ENCODE measurements at places on chromosomes 7 and 10.
A peak's percentile ranks its signal among the peaks of the same experiment; 100 is the strongest.

- no peak for DNase-seq
Observed at GRCh38 chr7:101075646-101076045, 9.6 kb upstream of the TRIM56 start.

DNA sequence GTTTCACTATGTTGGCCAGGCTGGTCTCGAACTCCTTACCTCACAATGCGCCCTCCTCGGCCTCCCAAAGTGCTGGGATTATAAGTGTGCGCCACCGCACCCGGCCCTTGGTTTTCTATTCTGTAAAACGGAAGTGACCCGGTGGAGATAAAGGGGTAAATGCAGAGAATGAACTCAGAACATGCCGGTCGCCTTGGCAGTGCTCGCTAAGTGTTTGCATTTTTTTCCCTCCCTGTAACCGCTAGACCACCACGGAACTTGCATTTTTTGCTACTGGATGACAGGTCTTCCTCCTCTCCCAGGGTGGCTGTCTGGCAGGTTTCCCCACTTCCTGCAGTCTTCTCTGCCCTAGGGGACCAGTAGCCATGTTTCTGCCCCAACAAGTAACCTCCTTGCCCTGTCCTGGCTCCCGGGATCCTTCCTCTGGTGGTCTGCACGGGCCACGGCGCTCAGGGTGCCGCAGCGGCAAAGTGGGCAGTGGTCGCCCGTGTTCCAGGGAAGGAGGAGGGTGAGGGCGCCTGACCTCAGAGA is 18.8 kb upstream of the GNA12 start:
- DNase-seq: no peak

DNA sequence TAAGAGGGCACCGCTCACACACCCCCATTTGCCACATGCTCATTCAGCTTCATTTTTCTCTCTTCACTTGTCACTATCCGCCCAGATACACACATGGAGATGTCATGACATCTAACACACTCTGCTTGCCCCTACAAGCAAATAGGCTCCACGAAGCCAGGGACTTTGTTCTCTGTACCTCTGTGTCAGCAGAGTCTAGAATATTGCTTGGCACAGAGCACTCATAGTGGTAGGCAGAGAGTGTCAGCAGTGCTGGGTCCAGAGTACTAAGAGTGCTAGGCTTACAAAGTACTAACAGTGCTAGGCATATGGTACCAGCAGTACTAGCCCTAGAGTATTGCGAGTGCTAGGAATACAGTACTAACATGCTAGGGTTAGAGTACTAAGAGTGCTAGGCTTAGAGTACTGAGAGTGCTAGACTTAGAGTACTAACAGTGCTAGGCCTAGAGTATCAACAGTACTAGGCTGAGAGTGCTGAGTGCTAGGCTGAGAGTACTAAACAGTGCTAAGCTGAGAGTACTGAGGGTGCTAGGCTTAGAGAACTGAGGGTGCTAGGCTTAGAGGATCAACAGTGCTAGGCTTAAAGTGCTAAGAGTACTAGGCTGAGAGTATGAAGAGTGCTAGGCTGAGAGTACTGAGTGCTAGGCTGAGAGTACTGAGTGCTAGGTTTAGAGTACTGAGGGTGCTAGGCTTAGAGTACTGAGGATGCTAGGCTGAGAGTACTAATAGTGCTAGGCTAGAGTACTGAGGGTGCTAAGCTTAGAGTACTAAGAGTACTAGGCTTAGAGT is 166.1 kb downstream of the PRKAG2 start:
- no peak for DNase-seq

DNA sequence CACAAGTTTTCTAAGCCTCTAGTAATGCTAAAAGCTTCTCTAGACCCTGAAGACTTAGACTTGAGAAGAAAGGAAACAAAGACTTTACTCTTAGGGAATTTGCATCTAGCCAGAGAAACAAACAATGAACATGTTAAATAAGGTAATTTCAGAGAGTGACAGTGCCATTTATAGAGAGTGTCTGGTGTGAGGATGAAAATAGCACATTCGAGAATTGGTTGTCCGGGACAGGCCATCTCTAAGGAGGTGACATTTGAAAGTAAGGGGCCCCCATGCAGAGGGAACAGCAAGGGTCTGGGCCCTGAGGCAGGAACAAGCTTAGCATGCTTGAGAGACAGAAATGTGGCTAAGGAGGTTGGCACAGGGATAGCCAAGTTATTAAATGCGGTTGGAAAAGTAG is 48.1 kb downstream of the ADAM22 start:
- no peak for DNase-seq

DNA sequence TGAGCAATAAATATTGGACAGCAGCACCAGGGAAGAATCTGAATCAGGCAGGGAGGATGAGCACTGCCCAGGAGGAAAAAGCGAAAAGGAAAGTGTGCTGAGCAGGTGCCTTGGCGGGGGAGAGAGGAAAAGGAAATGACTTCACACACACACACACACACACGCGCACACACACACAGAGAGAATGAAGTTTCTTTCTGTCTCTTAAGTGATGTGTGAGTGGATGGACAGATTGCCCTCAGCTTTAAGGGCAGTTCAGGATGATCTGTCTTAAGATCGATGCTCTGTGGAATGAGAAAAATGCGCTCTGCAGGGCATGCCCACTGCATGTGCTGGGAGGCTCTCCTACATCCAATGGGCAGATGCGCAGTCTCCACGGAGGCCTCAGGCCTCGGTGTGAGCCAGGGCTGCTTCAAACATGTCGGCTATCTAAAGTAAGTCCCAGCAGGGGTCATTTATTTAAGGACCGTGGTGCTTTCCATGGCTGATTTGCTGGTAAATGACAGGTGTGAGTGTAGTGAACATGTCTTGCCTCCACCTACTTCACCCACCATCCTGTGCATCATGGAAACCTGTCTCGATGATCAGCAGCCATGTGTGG is 2.5 kb upstream of the ACBD5 start:
- peak; percentile 55 for DNase-seq

DNA sequence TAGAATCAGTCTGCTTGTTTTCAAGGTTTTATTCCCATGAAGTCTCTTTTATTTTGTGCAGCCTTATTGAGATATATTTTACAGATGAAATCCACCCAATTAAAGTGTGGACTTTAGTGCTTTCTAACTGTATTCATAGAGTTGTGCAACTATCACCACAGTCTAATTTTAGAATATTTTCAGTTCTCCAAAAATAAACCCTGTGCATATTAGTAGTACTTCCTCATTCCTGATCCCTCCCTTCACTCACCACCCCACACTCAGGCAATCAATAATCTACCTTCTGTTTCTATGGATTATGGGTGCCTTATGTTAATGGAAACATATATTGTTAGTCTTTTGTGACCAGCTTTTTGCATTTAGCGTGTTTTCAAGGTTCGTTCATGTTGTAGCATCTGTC is 185.7 kb upstream of the TMEM72 start:
- DNase-seq: no peak

- DNase-seq: no peak
Observed at GRCh38 chr7:133300088-133300487, 47.2 kb downstream of the EXOC4 start.

GRCh38 chr10:110617425-110618229 is 26.5 kb upstream of the RBM20 start:
- DNase-seq: no peak

DNA sequence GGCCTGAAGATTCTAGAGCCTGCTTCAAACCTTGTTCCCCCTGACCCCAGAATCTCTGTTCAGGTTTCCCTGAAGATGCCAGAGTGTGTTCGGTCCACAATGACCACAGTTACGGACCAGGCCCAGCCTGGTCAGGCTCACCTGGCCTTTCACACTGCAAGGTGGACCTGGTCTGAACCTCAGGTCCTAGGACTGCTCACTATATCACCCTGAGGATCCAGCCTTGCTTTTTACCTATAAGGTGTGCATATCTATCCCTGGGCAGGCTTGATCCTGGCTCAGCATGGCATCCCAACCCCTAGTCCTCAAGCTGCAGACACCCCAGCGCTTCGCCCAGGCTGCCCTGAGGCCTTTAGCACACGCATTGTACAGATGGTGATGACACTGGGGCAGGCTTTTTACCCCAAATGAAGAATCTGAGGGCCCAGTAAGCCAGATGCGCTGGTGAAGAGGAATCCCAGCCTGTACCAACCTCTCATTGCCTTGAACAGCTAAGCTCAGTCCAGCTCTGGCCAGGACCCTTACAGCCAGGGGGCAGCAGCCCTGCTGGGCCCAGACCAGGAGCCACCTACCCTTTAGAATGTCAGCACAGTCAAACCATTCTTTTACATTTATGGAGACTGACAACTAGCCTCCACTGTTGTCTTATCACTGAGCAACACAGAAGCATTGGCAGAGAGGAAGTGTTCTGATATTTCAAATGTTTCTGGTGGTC is 28.0 kb downstream of the MAT1A start:
- no peak for DNase-seq

DNA sequence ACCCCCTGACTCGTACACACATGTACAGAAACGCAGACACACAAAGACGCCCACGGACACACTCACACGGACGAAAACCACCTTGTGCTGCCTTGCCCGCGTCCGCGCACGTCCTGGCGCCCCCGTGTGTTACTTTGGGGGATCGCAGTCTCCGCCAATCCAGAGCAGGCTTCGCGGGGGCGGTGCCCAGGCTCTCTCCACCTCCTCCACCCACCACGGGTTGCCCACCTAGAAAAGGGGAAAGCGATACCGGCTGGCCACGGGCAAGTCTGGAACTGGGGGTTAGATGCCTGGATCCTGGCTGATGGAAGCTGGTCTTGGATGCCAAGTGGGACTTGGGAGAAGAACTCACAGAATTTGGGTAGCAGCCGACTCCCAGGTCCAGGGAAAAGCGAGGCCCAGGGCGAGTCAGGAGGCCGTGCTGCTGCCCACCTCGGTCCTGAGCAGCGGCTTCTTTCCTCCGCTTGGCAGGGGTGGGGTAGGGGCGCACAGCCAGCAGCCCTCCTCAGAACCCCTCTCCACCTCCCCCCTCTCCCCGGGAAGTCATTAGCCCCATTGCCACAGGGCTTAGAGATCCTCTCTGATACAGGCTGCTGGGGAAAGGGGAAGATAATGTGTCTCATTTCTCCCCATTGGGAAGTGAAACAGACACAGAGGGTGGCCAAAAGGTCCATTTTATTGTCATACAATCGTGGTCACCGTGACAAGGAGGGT is 4.6 kb upstream of the VGF start:
- DNase-seq: peak; percentile 71

DNA sequence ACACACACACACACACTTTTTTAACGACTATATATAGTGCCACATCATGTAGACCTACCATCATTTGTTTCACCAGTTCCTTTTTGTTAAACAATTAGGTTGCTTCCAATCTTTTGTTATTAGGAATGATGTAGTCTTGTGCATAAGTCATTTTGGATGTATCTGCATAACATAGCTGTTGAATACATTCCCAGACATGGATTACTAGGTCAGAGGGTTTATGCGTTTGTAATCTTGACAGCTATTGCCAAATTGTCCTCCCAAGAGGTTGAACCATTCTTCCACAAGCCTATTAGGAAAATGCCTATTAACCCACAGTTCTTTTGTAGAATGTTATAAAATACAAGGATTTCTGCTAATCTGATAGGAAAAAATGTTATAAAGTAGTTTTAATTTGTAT is 87.3 kb downstream of the PALS2 start:
- no peak for DNase-seq

DNA sequence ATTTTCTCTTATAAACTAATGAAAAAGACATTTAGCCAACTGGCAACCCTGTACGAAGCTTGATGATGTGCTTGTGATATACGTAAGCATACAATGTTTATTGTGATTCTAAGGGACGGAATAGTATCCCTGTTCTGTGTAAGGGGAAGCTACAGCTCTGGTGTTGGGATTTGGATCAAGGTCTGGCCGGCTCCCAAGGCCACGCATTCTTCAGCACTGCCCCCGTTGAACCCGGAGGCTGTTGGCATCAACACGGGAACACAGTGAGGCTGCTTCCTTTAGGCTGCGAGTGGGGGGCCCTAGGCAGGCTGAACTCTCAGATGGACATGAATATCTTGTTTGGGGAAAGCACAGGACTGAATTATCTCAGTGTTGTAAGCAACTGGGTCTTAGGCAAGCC is 180.6 kb downstream of the CAMK1D start:
- DNase-seq: no peak

DNA sequence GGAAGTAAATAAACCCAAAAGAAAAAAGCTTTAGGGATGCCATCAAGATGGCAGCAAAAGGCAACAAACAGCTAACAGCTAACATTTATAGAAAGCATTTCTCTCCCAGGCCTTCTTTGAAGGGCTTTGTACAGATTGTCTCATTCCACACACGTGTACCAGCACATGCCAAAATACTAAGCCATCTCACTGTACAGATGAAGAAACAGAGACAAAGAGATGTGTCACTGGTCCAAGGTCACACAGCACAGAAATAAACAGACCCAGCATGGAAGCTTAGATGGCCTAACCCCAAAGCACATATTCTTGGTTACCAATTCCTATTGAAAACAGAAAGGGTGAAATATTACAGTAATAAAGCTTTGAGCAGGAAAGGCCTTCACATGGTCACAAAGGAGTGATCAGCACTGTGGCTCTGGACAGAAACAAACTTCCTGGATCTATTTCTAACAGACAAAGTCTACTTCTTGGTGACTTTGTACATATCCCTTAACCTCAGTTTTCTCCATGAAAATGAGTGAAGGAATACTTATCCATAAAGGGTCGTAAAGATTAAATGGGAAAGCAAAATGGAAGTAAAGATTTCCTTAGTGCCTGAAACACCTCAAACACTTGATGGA is 346.0 kb downstream of the ELMO1 start:
- no peak for DNase-seq

DNA sequence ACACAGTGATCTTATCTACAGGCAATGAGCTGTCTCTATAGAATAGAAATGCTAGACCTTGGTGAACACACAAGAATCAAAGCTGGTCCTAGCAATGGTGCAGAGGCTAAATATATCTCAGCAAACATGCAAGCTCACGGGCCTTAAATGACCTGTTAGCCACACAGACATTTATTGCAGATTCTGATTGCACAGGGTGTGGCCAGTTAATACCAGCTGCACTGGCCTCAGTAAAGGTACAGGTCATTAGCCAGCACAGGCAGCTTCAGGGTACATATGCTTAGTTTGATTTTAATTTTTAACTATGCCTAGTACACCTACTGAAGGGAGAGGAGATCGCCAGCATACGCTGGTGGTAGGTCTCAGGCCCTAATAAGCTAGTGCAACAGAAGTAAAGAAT is 265.4 kb upstream of the DGKB start:
- no peak for DNase-seq

GRCh38 chr10:14219411-14219810 is 111.3 kb downstream of the FRMD4A start:
- no peak for DNase-seq

GRCh38 chr10:105183536-105183935 is 542.4 kb downstream of the SORCS3 start:
- no peak for DNase-seq

DNA sequence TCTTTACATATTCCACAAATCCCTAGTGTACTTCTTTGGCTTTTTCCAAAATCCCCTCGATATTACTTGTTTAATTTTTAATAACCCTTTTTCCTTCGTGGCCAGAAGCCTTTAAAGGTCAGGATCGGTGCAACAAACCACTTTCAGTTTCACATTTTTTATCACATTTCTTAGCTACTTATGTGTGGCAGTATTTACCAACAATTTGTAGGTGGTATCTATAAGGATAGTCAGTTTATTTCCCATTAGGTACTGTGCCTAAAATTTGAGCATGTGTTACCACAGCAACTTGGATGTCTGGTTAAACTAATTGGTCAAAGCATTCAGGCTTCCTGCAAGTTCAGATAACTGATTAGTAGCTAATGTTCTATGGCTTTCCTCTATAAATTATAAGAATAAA is 104.9 kb downstream of the CDK14 start:
- DNase-seq: no peak

Measured in stimulated activated CD4-positive, alpha-beta T cell treated with anti-CD3 and anti-CD28 coated beads, Interleukin-15, amount 100 ng/mL, for 1 hour (primary cell).